Left hindlimb (tissue), 1 donor: ENCODE measurements at places on chromosomes 11 and 22.

DNA sequence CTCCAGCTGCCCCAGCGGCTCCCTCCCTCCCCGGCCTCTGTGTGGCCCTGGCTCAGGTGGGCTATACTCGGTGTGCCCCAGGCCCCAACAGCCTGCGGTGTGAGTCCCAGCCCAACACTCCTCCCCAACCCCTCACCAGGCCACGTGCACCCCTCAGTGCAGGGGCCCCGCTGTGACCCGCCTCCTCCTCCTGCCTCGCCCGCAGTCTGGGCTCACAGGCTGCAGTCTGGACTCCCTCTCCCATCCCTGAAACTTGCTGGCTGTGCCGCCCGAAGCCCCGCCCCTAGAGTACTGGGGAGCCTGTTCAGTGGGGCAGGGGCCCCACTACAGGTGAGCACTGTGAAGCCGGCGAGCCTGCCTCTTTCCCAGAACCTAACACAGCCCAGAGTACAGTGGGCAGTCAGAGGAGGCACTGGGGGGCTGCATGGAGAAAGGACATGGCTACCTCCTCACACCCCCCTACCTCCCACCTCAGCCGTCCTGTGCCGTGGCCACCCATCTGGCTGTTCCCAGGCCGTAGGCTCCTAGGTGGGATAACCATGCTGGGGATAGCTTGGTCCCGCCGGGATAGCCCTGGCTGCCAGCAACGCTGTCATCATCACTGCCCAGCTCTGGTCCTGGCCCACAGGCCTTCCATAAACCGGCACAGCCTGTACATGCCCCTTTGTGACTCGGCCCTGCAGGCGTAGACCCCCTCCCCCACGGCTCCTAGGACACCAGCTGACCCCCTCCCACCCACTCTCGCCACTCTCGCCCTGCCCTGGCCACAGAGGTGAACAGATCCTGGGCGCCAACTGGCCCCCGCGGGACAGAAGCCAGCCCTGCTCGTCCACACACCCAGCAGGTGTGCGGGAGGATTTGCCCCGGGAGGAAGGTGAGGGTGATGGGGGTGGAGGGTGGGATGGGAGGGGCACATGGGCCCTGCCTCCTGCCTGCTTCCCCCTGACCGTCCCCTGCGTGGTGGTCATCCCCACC lies 29.7 kb downstream of the CELSR1 start:
- DNase-seq: no peak

- peak; percentile 15 for DNase-seq
These were observed 19.0 kb upstream of the TXNRD2 start for GRCh38 chr22:19960491-19961200.

- DNase-seq: no peak
These were observed 5.2 kb downstream of the SIK3 start for GRCh38 chr11:117092951-117093590.

DNA sequence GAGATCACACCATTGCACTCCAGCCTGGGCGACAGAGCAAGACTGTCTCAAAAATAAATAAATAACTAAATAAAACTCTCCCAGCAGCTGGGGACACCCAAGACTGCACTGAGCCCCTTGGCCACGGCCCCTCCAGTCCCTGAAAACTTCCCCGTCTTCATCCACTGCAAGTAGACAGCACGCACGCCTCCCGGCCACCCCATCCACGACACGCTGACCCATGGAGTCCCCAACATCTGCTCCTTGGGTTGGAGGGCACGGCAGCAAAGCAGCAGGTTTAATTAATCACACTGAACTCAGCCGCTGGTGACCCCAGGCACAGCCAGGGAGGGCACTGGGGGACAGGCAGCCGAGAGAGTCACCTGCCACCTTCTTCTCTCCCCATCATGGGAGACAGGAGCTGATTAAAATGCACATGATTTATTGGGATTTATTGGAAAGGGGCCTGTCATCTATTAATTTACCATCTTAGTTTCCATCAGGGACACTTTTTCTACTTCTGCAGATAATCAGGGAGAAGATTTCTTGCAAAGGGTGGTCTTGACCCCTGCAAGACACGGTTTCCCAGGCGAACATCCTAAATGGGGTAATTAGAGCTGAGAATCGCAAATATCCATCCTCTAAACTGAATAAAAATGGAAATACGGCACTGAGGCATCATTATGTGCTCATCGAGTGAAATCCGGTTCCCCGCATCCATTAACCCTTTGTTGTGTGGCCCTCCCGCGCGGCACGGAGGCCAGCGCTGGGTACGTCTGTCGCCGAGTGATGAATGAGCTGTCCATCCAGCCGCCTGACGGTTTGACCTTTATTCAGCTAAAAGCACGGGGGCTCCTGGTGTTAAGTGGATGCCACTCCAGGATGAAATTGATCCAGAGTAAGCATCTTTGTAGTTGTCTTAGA lies 178.3 kb downstream of the BRD1 start:
- no peak for DNase-seq

GRCh38 chr22:43818981-43819380 lies 6.9 kb upstream of the EFCAB6 start:
- no peak for DNase-seq

GRCh38 chr11:43575913-43576310 lies 104.6 kb upstream of the HSD17B12 start:
- no peak for DNase-seq

DNA sequence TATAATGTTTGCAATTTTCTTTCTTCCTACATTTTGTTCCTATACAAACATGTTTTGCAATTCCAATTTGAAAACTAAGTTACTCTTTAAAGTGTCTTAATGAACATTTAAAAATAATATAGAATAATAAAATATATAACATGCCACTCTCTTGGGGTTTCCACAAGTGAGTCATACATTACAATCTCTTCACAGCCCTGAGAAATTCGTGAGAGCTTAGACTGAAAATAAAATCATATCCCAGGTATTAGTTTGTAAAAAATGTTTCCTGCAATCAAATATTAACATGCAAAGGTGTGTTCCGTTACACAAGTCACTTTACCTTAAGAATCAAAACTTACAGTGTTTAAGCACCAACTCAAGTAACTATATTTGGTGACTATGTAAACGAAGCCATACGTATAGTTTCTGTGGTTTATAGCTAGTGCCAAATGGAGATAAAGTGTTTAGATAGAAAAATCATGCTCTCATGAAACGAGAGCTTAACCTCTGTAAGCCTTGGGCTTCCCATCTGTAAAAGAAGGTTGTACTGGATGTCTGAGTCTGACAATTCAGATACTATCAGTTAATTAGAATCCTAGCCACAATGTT lies 253.6 kb upstream of the ANO3 start:
- no peak for DNase-seq

DNA sequence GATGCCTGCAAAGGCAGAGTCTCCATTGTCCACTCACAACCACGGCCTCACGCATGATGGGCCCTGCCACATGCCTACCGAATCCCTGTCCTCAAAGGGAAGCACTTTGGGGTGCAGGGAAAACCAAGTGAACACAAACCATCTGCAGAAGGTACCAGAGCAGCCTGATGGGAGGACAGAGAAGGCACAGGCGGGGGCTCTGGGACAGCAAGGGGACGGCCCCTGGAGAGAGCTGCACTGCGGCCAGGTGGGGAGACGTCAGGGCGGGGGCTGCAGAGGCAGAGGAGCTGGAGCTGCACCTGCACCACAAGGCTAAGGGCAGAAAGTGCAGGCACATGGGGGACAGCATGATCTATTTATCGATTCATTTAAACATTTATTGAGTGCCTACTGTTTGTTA lies 1056.0 kb downstream of the TBC1D22A start:
- DNase-seq: no peak

- no peak for DNase-seq
These were observed 1.9 kb upstream of the LTBP3 start for GRCh38 chr11:65559951-65560537.

DNA sequence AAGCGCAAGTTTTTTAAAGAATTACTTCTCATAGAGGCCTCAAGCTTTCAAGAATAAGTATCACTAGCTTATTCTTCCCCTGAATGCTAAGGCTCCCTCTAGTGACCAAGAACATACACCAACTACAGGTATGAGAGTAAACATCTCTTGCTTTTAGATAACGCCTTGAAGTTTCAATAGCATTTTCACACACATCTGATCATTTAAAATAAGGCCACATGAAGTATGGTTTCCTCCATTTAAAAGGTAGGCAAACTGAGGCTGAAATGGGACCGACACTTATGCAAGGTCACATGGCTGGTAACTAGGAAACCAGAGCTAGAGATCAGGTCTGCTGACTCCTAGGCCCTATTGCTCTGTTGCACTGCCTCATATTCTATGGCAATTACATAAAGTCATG lies 66.5 kb downstream of the CCDC34 start:
- DNase-seq: no peak
